DMS79 (cell line): ENCODE measurements at places on chromosomes 5 and 9.
A peak's percentile ranks its signal among the peaks of the same experiment; 100 is the strongest.

- no peak for DNase-seq
These were observed 168.7 kb downstream of the KDM4C start for GRCh38 chr9:6926436-6926835.

- DNase-seq = no peak
These were observed 103.5 kb downstream of the NFIB start for GRCh38 chr9:14210428-14210827.

- no peak for DNase-seq
These were observed 159.1 kb upstream of the ZNF608 start for GRCh38 chr5:124905256-124906130.

GRCh38 chr5:132485641-132486317 lies 4.8 kb downstream of the IRF1 start:
- DNase-seq = no peak

GRCh38 chr9:128117613-128118471 lies 9.7 kb downstream of the PTGES2 start:
- DNase-seq = peak; percentile 60

DNA sequence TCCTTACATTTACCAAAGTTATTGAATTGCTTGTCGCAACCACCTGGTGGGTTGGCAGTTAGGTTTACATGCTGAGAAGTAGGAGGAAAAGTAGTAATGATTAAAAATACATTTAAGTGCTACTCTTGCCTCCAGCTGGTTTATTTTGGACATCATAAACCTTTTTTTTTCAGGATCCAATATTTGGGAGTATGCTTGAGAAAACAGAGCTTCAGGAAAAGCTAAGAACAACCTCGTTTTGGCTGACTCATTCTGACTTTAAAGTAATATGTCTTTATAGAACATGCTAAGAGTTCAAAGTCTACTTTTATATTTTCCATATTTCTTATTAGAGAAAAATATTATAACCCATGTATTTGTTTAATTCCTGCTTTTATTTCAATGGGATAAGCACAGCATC lies 41.7 kb upstream of the BNC2 start:
- no peak for DNase-seq

DNA sequence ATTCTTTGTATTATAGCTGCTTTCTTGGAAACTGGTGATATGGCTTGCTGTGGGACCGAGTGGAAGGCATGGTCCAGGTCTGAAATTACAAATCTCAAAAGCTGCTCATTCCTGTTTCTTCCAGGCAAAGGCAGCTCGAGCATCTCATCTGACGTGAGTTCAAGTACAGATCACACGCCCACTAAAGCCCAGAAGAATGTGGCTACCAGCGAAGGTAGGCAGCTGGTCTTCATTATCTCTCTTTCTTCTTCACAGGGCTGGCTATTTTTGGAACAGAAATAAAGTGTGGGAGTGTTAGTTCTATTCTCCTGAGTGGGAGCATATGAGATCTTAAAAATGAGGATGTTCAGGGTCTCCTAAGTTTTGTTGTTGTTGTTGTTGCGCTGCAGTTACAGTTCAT lies 115.9 kb downstream of the FBXL7 start:
- DNase-seq = no peak

- no peak for DNase-seq
These were observed 35.7 kb downstream of the PFDN1 start for GRCh38 chr5:140267201-140267540.

DNA sequence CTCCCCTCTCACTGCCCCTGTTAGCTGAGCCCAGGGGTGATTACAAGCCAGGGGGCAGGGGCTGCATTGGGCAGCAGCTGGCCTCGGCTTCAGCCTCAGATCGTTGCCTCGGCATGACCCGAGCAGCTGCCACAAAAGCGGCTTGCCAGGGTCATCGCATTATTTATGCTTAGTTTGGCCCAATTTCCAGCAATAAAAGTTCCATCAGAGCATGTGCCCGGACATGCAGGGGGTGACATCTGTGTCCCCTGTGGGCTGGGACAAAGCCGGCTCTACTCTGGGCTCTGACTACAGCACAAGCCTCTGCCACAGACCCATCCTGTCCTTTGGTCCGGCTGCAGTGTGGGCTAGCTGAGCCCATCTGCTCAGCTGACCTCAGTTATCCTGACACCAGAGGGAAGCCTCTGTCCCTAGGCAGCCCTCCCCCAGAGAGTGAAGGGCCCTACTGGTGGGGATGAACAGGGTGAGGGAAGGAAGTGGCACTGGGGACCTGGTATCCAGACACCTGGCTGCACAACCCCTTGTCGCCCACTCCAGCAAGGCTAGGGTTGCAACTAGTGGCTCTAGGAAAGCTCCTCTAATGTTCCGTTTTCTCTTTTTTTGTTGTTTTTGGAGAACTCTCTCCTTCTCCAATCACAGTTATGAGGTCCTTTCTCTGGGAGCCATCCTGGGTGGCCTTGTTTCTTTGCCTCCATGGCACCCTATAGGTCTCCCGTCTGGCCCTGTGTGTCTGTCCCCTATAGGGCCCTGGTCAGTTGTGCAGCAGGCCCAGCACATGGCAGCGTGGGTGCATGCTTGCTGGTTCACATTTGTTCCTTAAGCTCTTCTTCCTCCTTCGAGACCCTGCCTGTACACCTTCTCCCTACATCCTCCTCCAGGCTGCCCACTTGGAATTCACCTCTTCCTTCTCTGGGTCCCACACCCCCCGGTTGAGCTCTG lies 13.3 kb upstream of the GADD45G start:
- no peak for DNase-seq

DNA sequence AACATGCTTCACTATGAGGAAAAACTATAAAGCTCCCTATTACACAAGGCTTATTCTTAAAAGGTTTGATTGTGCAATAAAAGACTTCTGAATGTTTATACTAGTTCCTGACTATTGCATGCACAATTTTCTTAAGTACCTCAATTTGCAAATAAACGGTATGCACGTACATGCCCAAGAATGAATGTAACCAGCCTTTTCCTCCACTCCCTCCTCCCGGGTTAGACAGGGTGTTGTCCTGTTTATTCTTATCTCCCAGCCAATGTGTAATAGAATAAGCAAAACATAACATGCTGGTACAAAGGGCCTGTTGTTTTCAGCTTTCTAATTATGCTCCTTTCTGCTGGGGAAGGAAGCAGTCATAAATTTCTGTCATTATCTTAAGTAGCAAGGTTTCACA lies 79.1 kb downstream of the AOPEP start:
- peak; percentile 45 for DNase-seq

- no peak for DNase-seq
These were observed 177.2 kb downstream of the ERCC6L2 start for GRCh38 chr9:96052686-96053085.

DNA sequence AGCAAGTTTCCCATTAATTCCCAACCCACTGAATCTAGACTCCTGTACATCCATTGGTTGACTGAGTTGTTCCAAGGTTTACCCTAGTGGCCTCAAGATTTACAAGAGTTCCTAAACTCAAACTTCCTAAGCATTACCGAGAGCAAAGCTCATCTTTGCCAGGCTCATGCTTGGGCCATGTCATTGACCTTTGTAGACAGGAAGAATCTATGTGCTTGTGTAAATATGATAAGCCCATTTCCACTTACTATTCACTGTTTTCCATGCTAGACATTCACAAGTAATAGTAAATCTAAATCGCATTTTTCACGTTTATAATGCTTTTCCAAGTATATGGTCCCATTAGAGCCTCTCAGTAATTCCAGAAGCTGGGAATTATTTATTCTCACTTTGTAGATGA lies 534.5 kb upstream of the CLINT1 start:
- no peak for DNase-seq

DNA sequence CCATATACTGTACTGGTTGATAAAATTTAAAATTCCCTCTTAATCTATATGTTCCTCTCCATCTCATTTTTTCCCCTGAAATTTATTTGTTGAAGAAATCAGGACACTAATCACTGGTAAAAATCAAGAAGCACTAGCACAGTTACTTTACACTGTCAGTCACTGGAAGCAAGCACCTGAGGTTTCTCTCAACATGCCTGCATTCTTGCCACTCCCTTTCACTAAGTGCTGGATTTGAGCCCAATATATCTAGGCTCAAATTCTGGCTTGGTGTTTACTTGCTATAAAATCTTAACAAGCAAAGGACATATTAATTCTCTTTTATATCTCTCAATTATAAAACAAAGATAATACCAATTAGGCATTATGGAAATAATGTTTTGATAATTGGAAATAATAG lies 58.6 kb downstream of the DIAPH1 start:
- DNase-seq = peak; percentile 42

GRCh38 chr9:137723783-137724445 lies 105.1 kb downstream of the EHMT1 start:
- DNase-seq = no peak

DNA sequence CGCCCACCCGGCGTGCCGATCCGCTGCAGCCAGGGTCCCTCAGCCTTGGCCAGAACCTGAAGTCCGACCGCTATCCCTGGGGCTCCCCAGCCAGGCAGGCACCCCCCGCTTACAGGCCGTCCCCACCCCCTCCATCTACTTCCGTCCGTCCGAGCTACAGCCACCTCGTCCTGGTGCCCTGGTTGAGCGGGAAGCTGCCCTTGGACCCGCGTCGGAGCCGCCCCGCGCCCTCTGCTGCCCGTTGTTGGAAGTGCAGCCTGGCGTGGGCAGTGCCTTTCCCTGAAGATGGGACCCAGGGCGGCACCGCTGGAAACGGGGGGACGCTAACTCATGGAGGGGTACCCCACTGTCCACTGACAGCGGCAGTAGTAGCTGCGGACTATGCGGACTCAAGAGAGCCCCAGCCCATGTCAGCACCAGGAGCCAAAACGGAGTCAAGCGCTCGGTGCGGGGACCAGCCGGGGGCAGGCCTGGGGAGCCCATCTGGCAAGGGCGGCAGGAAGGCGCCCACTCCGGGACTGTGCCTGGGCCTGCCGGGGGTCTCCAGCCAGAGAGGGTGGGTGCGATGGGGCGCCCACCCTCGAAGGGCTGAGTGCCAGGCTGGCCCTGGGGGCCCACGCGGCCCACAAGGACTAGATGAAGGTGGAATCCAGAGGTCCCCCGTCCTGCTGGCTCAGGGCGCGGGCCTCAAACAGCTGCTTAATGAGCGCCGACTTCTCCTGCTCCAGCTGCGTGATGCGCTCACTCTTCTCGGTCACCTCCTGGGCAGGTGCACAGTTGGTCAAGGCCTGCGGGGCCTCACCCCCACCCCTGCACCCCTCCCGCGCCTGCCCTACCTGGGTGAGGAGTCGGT lies 6.1 kb downstream of the SAPCD2 start:
- DNase-seq = no peak

DNA sequence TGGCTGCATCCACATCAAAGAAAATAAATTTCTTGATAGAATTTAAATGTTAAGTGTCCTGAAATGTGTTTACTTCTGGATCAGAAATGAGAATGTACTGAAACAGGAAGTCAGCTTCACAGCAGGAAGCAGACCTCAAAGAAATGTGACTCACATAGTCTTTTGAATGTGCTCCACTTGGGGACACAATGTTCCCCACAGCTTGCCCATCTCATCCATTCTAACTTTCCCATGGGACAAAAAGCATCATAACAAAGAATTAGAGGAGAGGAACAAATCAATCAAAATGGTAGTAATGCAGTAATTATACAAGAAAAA lies 85.7 kb downstream of the GRAMD2B start:
- no peak for DNase-seq

DNA sequence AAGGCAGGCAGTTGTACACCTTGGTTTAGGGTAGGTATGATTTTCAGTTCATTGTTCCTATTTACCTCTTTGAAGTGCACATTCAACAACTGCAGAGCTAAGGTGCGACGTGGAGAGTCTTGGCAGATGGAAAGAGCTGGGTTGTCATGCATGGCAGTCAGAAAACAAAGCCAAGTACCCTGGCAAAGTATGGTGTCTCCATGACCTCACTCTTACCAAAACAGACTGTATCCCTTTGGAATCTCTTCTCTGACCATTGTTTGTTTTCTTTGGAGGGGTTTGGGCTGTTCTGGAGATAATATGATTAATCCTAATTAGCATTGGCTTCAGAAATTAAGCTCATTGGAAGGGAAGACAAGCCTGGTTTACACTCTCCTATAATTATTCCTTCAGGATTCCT lies 665.7 kb downstream of the DNAH5 start:
- no peak for DNase-seq

GRCh38 chr5:60101573-60101972 lies 208.0 kb upstream of the PDE4D start:
- DNase-seq = no peak

GRCh38 chr5:34062419-34062818 lies 19.4 kb upstream of the C1QTNF3 start:
- DNase-seq = no peak

GRCh38 chr5:102107865-102108264 lies 188.2 kb downstream of the SLCO4C1 start:
- no peak for DNase-seq

DNA sequence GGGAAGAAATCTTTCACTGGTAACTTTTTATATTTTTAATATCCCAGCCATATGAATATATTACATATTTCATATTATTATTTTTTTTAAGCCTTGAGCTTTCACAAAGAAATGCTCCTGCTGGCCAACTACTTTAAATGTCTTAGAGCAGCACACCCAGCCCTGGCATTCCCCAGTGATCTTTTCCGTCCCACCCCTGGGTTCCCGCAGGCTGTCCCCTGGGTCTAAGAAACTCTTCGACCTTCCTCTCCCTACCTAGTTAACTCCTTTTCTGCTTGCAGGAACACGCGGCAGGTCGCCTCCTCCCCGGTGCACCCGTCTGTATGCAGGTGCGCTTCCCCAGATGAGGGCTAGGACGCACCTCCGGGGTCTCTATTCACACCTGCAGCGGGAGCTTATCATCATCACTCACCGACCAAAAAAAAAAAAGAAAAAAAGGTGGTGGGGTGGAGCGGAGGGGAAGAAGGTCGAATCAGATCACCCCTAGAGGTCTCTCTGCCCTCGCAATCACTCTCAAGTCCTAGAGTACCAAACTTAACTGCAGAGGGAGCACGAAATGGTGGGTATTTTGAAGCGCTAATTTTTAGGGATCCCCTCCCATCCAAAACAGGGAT lies 696 bp downstream of the ZFP62 start:
- DNase-seq = peak; percentile 21

DNA sequence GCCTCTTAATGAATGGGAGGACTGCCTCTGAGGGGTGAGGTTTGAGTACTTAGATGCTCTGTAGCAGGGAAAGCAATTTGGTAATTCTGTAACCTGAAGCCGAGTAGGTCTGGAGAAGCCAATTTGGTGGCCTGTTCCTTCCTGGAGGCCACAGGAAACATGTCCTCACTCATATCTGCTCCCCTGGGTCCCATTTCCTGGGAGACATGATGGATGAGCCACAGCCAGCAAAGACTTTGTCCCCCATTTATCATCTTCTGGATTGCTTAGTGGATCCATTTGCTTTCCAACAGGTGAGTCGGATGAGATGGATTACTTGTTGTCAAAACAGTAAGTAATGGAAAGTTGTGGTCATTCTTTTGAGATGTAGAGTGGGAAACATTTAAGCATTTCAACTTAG lies 99.8 kb upstream of the KLF9 start:
- no peak for DNase-seq
